DMS 273 treated with DMSO at 0.1 percent for 48 hours (cell line): ENCODE measurements at places on chromosomes 2 and 18.

DNA sequence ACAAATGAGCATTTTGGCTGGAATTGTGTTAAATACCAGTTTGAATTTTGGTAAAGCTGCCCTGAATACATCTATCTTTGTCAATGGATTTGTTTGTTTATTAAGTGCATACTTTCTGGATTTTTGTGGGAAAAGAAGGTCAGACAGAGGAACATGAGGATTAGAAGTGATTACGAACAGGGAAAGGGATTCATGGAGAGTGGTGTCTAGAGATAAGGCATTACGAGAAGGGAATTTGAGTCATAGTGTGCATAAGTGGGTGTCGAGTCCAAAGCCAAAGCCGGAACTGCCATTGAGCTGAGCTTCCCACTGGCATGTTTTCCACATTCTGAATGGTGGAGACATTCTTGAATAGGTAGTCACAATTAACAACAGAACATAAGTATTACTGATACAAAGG lies 68.9 kb upstream of the EFEMP1 start:
- DNase-seq, result no peak

- no peak for DNase-seq
Measured at GRCh38 chr2:231397928-231398294, 2.4 kb downstream of the B3GNT7 start.

DNA sequence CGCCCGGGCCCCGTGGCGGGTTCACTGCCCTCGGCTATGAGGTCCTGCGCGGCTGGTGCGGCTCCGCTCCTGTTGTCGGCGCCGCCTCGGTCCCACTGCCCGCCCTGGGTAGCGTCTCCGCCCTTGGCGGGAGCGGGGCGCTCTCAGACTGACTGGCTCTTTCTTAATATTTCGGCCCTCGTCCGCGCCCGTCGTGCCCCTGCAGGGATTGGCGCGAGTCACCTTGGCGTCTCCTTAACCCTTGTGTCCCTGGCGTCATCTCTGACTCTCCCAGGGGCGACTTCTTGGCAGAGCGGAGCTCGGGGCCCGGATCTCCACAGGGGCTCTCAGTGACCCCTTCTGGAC lies 1.3 kb downstream of the PTMA start:
- DNase-seq, result no peak

DNA sequence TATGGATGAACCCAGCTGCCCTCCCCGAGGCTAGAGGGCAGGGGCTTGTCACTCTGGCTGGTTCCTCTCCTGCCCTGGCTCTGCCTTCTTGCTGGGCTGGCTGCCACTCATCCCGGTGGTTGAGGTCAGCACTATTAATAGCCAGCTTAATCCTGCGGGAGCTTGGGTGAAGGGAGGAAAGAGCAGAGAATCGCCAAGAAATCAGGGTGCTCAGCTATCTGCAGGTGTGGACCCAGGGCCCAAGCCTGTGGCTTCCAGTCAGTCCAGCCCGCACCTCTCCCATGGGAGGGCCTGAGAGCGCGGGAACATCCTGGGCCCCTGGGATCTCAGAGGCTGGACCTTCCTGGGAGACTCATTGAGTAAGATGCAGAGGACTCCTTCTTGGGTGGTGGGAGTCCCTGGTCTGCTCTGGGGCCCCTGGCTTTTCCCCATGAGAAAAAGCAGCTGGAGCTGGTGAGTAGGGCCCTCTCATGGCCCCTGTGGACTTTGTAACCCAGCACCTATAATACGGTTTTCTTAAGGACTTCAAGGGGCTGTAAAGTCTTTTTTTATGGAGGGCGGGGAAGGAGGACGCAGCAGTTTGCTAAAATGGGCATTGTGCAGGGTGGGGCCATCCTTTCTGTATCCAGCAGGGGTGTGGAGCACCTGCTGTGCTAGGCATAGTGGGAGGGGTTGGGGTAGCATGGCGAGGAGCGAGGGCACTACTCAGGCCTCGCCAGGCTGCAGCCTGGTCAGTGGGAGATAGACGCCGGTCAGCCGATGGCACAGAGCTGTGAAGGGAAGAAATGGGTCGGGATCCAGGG lies 27.4 kb upstream of the CNNM3 start:
- DNase-seq, result no peak

DNA sequence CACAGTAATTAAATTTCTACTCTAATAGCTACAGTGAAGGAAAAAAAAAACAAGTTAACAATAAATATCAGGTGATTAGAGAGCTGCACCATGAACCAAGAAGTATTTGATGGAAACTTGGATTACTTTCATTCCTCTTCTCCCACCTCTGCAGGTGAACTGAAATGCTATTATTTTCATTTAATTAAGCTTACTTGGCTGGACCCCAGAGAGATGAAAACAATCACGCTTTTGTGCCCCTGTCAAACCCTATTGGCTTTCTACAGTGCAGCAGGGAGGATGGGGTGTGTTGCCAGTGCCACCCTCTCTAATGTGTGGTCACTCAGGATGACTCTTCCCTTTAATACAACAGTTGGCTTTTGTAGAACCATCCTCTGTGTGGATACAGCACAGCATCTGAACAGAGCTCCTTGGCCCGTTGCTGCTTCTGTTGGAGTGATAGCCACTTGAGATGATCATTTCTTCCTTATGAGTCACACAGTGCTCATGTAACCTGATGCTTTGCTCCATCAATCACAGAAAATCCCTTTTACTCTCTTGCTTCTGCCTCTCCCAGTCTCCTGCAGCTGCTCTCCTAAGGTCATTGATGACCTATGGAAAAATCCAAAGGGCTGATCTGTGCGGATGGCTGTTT lies 5.5 kb upstream of the ARL4C start:
- no peak for DNase-seq

DNA sequence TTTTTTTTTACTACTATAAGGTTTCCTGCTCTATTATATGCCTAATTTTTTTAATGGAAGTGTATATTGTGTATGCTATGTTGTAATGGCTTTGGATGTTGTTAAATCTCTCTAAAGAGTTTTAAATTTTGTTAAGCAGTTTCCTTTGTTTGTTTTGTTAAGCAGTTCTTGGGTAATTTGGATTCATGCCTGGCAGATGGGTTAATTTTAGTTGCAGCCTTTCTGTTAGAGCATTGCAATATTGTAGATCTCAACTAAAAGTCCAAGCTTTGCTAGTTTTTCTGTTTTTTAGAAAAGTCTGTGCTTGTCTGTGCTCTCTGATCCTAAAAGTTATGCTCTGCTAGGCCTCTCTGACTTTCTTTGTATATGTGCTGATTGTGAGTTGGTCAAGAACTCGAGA lies 1229.0 kb upstream of the NRXN1 start:
- DNase-seq, result no peak

- no peak for DNase-seq
Measured at GRCh38 chr2:88054782-88055370, 707 bp downstream of the KRCC1 start.

DNA sequence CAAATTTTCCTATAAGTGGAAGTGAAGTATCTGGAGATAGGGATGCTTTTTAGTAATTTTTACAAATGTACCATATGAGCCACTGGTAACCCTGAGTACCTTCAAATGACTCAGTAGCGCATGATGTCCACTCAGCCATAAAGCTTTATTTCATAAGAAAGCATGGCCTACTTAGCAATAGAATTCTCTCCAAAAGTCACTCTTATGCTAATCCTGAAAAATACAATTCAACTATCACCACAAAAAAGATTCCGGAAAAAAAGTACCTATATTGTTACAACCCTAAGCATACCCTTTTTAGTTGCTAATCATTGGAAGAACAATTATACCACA lies 732.2 kb downstream of the SOCS6 start:
- no peak for DNase-seq

DNA sequence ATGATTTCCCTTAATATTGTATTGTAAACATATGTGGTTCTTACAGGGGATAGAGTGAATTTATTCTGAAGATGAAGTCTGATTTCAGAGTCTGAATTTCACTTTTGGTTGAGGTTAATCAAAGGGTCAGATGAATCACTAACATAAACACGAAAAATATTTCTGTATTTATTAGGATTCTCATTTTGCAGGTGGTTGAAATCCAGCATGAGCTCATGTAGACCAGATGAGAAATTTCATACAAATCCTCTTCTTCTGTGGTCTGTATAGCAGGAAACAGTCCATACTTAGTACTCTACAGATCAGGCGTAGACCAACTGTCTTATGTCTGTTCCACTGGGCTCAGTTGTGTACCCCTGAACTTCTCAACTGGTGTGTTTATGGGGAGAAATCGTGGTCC lies 157.8 kb downstream of the BABAM2 start:
- DNase-seq, result no peak

DNA sequence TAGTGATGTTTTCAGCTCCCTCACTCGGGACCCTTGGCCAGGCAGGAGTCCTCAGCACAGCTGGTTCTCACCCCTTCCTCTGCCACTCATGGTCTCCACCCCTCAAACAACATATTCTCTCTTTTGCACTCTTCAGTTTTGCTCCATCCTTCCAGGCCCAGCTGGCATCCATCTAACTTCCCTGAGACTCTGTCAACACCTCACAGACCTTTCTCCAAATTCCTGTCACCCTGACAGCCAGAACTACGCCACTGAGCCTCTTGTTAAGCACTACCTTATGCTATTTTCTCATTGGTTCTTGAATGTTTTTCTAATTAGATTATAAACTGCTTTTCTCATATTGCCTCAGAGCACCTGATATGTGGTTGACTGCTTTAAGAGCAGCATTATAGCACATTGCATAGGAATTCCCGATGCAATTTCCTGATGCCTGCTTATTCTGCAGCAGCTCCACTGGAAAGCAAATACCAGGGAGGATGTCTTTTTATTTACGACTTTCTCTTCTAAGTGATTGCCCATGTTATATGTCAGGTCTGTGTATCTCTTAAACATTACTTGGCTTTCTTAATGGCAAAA lies 12.4 kb upstream of the INO80C start:
- no peak for DNase-seq

GRCh38 chr2:189515264-189515663 lies 65.3 kb downstream of the SLC40A1 start:
- DNase-seq, result no peak

DNA sequence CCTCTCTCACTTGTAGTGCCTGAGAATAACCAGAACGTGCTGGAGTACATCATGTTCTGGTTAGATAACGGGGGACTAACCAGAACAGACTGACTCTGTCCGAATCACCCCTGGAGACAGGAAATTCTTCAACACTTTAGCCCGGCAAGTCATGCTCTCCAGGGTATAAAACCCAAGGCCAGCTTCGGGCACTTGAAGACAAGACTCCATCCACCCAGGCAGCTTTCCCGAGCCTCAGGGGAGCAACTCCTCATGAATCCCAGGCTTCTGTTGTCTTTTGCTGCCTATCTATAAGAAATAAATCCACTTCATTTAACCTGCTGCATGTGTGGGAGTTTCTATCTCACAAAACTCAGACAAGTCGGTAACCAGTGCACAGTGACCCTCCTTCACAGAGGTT lies 99.6 kb downstream of the KCNF1 start:
- DNase-seq, result no peak

- no peak for DNase-seq
Measured at GRCh38 chr2:144747571-144747970, 227.7 kb upstream of the ZEB2 start.

DNA sequence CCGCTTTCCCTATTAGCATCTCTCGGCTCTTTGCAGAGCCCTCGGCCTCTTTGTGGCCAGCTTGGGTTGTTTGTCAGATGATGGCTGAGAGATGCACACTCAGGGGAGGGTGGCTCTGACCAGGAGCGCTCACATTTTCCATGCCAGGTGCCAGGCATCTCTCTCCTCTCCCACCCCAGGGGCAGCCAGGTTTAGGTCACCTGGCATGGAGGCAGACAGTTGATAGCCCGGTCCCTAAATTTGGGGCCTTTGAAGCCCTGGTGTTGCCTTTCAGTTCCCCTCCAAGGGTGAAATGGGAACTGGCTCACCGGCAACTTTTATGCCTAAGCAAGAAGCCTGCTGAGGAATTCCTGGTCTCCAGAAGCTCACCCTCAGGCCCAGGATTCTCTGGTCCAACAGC lies 19.1 kb downstream of the LBH start:
- no peak for DNase-seq

DNA sequence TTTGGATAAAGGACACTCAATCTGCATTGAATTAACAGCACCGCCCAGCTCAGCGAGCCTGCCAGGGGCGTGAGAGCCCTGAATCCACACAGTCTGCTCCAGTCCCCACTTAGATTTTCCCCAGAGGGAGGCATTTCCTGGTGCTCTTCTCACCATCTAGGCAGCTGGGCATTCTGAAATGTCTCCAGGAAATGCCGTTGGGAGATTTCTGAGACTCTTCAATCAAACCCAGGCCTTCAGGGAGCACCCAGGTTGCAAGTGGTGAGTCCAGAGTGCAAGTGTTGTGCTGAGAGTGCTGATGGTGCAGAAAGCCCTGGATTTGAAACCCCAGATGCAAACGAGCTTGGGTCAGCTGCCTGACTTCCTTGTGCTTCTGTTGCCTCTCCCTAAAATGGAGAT lies 23.4 kb upstream of the TMEM37 start:
- DNase-seq, result no peak

DNA sequence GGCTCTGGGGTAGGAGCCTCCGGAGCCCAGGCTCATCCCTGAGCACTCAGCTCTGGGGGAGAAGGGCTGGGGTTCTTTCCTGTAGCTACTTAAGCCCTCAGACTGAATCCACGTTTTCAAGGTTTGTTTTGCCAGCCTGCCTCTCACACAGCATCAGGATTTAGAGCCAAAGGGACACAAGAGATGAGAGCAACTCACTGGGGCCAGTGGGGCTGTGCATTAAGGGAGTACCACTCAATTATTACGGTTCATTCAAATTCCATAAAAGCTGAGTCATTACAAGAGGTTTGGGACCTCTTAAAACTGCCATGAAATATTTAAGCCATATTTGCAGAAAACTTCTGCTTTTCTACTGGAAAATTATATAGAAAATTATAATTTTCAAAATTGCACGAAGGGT lies 17.1 kb upstream of the SNED1 start:
- no peak for DNase-seq

DNA sequence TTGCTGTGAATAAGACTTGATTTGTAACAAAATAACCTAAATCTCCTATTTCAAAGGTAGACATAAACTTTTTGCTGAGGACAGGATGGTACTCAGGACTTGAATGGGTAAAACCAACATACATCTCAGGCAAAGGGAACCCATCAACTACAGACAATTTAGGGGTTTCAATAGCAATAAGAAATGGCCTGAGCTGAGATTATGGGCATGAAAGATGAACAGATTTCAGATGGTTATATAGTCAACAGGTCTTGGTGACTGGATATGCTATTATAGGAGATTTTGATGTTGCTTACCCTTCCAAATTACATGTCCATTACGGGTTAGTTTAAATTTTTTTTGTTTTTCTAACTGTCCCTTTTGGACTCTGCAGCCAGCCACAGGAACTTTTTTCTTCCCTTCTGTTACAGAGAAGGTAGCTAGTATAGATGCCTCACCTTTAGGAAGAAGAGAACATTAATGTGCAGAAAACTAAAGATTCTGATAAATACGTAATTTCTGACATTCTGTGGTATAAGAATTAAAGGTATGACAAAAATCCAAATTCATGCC lies 4.6 kb downstream of the RPS27A start:
- DNase-seq, result no peak

DNA sequence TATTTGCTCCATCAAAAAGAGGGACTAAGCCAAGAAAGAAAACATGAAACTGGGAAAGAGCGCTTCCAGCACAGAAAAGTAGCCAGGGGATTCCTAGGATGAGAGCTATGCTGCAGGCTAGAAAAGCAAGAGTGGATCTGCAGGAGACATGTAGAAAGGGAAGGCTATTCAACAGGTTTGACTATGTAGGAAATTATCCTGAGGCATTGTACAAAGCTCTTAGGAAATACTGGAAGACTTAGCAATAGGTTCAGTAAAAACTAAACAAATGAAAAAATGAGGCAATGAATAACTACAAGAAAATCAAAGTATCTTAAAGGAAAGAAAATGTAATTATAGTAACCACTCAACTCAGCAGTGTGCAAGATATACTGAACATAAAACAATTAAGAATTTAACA lies 229.5 kb upstream of the FBXO11 start:
- no peak for DNase-seq
